ENCODE measurements at places on chromosomes 6 and 20. TPM values are rescaled to one million over a fixed set of nuclear protein-coding genes. Genes with fewer than 3 reads are reported as not detected.

DNA sequence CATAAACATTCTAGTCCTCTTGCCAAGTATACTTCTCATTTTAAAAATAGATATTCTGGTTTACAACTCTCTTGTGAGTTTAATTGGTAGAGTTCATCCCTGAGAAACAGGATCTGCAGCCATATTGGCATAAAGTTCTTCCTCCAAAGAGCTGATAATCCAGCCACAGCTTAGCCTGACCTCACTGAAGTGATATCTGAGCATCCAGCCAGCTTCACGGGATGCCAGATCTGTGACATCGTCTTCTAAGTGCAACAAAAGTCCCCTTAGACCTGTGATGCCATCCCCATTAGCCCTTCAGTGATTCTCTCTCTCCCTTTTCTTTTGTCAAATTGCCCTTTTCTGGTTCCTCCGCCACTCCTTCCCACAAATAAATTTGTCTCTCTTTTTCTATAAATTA is 180.6 kb upstream of the STXBP5 start:
- no peak for DNase-seq
- H3K4me1 ChIP-seq, result no peaks in the 10 kb centered on the region
- no peak overlapping the region for H3K27ac ChIP-seq
- H3K36me3 ChIP-seq, result no peaks in the 10 kb centered on the region
- no peak overlapping the region for H3K4me3 ChIP-seq

Gene SIGLEC1
- not detected for total RNA-seq

GRCh38 chr20:33553516-33553915 is 63.6 kb downstream of the CBFA2T2 start:
- H3K4me1 ChIP-seq, result peaks cover 22% of the 10 kb centered on the region
- no peak for DNase-seq
- no peak overlapping the region for H3K4me3 ChIP-seq
- H3K27ac ChIP-seq, result no peak overlapping the region

Gene NNAT
- not detected for total RNA-seq

Gene L3MBTL1
- total RNA-seq, result 42.3 TPM

DNA sequence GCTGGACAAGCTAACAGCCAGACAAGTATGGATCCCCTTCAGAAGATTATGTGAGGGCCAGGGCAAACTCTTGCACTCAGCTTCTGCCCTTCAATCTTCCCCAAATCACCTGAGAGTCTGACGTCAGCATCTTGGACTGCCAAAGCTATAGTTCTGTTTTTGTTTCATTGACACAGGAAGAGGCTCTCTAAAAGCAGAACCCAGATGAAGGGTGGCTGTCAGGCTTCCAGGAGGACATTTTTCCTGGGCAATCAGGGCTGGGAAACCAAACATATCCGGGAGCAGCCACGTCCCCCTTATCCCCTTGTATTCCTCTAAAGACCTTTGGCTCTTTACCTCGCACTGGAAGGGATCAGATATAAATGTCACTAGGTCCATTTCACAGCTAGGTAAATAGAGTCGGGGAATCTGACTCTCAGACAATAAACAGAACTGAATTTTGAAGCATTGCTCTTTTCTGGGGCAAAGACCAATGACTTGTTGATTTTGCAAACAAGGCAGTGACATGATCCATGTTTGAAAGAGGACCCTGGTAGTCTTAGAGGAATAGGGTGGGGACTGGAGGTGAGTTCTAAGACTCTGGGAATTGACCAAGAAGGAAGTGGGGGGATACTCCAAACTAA is 13.3 kb downstream of the MAFB start:
- DNase-seq, result no peak
- no peak overlapping the region for H3K4me3 ChIP-seq
- peaks cover 67% of the 10 kb centered on the region for H3K27me3 ChIP-seq
- peaks cover 4% of the 10 kb centered on the region for H3K36me3 ChIP-seq

DNA sequence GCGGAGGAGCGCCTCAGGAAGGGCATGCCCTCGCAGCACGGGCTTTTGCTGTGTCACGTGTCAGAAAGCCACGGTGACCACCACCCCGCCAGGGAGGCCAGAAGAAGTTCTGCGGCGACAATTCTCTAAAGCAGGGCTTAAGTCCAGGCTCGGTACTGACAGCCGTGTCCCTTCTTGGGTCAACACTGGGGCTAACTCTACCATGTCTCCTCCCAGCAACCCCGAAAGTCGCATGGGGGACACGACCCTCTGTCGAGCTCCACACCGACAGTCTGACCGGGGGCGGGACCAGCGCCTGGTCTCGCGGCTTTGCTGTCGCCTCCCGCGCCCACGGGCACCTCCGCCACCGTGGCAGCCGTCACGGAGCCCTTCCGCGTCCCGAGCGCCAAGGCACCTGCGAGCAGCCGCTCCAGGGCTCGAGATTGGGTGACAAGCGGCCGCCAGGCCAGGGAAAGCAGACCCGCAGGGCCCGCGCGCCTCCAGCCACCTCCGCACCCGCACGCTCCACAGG is 534 bp downstream of the NANP start:
- peak overlapping the region; percentile 87 for H3K4me3 ChIP-seq
- H3K36me3 ChIP-seq, result peaks cover 28% of the 10 kb centered on the region
- no peaks in the 10 kb centered on the region for H3K27me3 ChIP-seq

DNA sequence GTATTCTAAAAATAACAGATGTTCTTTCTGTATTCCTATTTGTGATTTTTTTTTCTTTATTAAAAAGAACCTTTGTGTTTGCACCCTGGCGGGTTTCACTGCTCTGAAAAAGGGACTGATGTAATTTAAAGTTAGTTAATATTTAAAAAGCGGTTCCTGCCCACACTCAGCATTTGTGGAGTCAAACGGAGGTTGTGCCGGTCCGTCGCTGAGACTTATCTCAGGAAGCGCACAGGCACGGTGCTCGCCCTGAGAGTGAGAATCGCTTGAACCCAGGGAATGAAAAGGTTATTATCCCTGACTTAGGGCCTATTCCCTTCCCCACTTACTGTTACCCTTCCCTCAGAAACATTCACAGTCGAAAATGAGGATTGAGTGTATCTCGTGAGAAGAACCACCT is 366.7 kb downstream of the THBS2 start:
- DNase-seq, result peak; percentile 46
- H3K36me3 ChIP-seq, result peaks cover 14% of the 10 kb centered on the region
- no peaks in the 10 kb centered on the region for H3K27me3 ChIP-seq
- peak overlapping the region; percentile 49 for H3K4me3 ChIP-seq
- peak overlapping the region; percentile 87 for H3K27ac ChIP-seq

GRCh38 chr6:16635810-16636602 is 125.3 kb downstream of the ATXN1 start:
- H3K36me3 ChIP-seq, result no peaks in the 10 kb centered on the region
- no peaks in the 10 kb centered on the region for H3K27me3 ChIP-seq
- DNase-seq, result no peak
- H3K4me1 ChIP-seq, result peaks cover 12% of the 10 kb centered on the region

DNA sequence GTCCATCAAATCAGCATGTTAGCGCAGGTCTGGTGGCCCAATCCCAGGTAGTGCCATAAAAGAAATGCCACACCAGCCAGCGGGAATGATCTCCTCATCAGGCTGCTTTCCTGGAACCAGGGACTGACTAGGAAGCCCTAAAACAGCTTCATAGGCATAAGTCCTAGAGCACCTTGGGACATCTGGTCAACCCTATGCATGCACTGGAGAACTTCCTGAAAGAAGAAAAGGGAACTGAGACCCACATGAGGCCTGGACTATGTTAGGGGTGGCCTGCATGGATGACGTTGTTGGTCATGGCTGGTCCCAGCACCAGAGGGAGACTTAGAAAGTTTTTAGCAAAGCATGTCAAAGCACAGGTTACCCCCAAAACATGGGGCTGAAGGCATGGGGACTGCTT is 7.6 kb upstream of the KCNK16 start:
- no peak overlapping the region for H3K4me3 ChIP-seq
- H3K27me3 ChIP-seq, result no peaks in the 10 kb centered on the region
- DNase-seq, result no peak
- H3K4me1 ChIP-seq, result no peaks in the 10 kb centered on the region
- no peak overlapping the region for H3K27ac ChIP-seq

Gene PPIL1
- 64.4 TPM for total RNA-seq

- H3K4me3 ChIP-seq, result no peak overlapping the region
- no peaks in the 10 kb centered on the region for H3K36me3 ChIP-seq
- DNase-seq, result peak; percentile 9
- H3K4me1 ChIP-seq, result peaks cover 14% of the 10 kb centered on the region
Measured at GRCh38 chr6:98633886-98634285, 200.5 kb upstream of the POU3F2 start.

Gene SGK2
- total RNA-seq, result 45.6 TPM

- H3K4me1 ChIP-seq, result no peaks in the 10 kb centered on the region
- peaks cover 15% of the 10 kb centered on the region for H3K27me3 ChIP-seq
- DNase-seq, result no peak
- no peak overlapping the region for H3K27ac ChIP-seq
Measured at GRCh38 chr6:16240589-16241320, 2.4 kb downstream of the GMPR start.

GRCh38 chr6:52616059-52616690 is 39.3 kb upstream of the TRAM2 start:
- H3K4me1 ChIP-seq, result peaks cover 10% of the 10 kb centered on the region
- no peak for DNase-seq
- no peak overlapping the region for H3K27ac ChIP-seq
- no peak overlapping the region for H3K4me3 ChIP-seq

DNA sequence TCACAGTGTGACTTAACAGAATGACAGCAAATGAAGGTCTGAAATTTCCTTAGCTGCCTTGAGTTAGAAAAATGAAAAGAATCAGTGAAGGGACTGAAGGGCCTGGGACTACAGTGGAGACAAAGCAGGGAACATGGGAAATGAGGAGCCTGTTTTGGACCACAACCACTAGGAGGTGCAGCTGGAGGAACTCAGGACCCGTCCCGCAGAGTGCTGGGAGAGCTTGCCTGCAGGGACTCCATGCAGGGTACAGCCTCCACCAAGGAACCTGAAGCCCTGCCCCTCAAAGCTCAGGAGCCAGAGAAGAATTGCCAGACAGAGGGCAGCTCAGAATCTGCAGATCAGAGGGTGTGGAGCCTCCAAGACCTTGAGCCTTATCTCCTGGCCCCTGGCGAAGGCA is 50.7 kb downstream of the LRFN2 start:
- H3K27ac ChIP-seq, result no peak overlapping the region

DNA sequence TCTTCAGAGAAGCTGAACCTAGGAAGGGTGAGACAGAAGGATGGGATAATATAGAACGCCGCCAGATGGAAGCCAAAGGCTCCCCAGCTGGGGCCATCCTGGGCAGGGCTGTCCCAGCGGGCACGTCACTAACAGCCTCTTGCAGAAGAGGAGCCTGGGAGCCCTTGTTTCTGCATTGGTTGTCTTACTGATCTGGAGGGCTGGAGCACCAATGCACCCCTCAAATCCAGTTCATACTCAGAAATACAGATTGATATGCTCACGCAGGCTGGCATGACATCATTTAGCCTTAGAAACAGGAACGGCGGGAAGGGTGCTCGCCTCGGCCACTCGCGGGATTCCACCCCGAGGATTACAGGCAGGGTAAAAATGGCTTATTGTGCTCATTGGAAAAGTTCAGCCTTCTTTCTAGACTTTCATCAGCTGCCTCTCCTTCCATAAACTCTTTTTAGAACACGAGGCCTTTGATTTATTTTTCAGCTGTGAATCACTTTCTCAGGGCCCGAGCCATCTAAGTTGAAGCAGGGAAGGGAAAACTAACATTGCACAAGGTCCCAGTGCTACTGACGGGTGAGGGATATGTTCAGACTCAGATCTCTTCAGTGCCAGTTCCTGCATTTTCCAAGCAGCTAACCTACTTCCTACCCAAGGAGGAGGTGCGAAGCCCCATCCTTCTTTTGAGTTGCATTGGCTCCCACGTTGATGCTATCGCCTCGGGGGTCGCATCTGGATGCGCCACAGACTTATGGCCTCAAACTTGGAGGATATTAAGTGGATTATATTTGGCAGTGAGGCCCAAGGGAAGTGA is 82.3 kb downstream of the GMPR start:
- peaks cover 10% of the 10 kb centered on the region for H3K4me1 ChIP-seq

GRCh38 chr20:40294175-40294574 is 394.9 kb downstream of the MAFB start:
- H3K4me3 ChIP-seq, result no peak overlapping the region
- H3K4me1 ChIP-seq, result no peaks in the 10 kb centered on the region
- no peak overlapping the region for H3K27ac ChIP-seq
- H3K27me3 ChIP-seq, result peaks cover 31% of the 10 kb centered on the region
- no peak for DNase-seq
